ENCODE measurements at places on chromosomes 4 and X.

- DNase-seq = peak; percentile 60
Observed at GRCh38 chr4:20773144-20773997, 73.1 kb downstream of the PACRGL start.

DNA sequence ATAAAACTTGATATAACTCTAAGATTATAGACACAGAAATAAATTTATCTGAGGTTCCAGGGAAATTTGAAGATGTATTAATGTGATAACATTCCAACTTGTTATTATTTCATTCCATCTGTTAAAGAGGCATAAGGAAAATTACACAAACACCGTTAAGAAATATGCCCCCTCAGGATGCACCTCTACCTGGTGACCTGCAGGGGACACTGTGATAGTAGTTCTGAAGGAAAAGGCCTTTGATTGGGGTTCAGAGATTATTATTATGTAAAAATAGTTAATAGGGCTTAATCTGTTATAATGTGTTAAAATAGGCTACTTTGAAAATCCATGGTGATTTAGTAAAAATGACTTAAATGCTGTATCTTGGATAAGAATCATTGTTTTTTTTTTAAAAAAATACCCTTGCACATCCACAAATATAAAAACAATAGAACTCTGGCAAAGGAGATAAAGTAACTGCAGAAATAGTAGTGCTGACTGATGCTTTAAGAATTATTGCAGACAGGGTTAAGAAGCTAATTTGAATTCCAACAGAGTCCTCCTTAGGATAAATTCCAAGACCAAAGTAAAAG is 6.1 kb upstream of the ABRAXAS1 start:
- no peak for DNase-seq

DNA sequence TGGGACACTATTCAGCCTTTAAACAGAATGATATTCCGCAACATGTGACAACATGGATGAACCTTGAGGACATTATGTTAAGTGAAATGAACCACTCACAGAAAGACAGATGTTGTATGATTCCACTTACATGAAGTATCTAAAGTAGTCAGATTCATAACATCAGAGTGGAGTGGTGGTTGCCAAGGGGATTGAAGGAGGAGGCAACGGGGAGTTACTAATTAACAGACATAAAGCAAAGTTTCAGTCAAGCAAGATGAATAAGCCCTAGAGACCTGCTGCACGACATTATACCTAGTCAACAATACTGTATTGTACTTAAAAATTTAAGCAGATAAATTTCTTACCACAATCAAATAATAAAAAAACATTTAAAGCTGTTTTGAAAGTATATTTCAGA is 105.0 kb upstream of the NR0B1 start:
- no peak for DNase-seq

- DNase-seq = no peak
Observed at GRCh38 chrX:108245462-108245861, 153.9 kb downstream of the ATG4A start.

DNA sequence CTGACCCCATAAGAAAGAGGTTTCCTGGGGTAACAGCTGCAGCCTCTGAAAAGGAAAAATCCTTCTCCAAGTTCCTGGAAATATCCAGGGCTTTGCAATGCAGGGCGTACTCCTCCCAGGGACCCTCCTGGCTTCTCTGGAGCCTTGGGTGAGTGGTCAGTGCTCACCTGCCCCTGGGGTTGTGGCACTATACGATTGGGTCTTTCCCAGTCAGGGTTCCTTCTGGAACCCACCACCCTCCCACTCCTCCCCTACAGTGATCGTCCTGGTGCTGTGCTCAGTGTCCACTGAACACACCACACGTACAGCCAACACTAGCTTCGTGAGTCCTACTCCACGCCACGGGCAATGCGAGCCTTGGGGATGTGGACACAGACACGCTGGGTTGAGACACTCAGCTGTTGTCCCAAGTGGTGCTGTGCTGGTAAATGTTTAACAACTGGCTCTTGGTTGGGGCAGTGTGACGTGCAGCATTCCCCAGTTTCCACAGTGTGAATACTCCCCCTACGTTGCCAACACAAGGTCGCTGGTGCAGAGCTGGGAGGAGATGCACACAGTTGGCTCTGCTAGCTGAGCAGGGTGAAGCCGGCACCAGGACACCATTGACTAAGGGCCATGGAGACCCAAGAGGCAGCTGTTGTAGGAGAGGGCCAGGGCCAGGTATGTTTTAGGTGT is 65.4 kb downstream of the HTRA3 start:
- no peak for DNase-seq

DNA sequence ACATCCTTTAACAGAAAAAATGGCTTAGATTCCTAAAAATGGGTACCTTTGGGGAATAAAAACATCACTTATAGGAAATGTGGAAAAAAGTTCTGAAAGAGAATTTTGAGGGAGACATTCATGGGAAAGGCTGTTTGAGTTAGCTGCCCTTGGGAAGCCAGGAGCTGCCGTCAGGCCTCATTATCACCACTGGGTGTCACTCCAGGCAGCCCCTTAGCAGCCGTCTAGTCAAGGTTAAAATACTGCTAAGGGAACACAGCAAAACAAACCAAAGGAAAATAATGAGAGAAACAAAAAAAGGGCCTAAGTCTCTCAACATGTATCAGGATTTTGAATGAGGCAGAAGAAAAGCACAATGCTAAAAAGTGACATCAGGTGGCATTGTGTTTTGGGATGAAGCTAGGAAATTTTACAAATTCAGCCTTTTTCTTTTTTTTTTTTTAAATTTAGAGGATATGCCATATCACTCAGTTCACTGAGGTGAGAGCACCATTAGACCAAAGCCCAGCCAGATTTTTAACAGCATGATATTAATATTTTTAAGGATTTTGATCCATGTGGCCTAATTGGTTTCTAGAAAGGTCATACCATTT is 235.3 kb downstream of the GPAT3 start:
- no peak for DNase-seq

GRCh38 chr4:94882756-94883155 is 125.0 kb downstream of the BMPR1B start:
- no peak for DNase-seq

- DNase-seq = no peak
Observed at GRCh38 chrX:56600141-56600540, 36.7 kb downstream of the UBQLN2 start.

DNA sequence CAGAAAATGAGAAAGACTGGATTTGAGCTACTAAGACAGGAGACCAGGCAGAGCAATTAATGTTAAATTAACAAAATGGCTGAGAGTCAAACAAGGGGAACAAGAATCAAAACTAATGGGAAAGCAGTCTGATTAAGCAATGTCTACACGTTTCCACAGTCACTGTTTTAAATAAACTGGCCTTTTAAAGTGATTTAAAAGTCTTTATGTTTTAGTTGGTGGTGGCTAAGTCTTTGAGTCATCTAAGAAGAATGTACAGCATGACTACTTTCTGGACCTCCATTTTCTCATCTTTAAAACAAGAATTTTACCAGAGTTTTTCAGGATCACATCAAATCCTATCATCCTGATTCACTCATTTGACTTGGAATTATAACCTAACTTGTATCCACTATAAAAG is 233.8 kb downstream of the ENOX2 start:
- DNase-seq = no peak

- peak; percentile 47 for DNase-seq
Observed at GRCh38 chrX:17689971-17690409, 47.3 kb upstream of the SCML1 start.

DNA sequence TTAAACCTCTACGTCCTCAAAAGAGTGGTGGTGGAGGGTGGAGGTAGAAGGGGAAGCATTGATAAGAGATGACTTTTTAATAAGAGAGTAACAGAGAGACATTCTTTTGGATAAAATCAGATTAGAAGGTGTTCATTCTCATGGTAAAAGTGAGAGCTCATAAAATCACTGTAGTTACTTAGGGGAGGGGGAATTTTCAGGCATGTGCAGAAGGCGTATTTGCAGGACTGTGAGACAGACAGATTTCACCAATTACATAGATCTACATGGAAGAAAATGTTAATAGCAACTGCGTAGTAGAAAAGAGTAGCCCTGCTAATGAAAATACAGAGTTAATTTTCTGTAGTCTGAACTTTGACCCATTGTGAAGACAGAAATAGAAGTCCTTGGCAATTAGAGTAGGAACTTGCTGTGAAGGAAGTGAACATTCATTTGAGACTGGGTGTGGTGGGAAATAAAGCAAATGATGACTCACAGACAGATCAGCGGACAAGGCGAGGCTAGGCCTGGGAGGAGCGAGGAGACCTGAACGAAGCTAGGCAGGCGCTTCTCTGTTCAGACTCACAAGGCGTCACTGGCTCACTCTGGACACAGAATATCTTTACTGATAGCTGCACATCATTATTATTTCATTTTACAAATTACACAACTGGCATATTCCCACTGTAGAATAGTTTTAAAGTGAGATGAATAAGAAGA is 57.2 kb upstream of the FAM9C start:
- no peak for DNase-seq

DNA sequence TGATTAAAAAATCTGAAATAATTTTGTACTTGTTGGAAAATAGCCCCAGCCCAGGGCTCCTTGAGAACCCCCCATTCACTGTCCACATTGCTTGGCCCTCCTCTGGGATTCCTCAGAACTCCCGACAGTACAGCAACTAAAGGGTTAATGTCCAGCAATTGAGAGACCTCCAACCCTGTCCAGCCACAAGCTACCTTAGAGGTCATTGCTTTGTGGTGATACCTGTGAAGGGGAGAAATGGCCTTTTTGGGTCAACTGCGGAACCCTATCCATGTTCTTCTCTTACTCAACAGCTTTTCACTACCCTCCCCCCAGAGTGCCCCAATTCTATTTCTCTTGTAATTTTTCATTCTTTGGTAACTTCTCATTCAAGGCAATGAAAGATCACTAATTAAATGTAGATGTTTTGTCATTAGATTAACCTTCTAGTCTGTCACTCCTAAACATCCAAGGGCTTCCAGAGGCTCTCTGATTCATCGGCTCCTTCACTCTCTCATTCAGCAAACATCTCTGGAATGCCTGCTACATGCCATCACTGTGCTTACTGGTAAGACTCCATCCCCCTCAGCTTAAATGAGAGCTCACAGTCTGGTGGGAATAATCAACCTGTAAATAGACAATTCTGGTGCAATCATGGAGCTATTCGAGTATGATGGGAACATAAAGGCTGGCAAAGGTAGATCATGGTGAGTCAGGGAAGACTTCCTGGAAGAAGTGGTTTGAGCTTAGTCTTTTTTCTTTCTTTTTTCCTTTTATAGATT is 241.4 kb upstream of the PGRMC2 start:
- DNase-seq = no peak

DNA sequence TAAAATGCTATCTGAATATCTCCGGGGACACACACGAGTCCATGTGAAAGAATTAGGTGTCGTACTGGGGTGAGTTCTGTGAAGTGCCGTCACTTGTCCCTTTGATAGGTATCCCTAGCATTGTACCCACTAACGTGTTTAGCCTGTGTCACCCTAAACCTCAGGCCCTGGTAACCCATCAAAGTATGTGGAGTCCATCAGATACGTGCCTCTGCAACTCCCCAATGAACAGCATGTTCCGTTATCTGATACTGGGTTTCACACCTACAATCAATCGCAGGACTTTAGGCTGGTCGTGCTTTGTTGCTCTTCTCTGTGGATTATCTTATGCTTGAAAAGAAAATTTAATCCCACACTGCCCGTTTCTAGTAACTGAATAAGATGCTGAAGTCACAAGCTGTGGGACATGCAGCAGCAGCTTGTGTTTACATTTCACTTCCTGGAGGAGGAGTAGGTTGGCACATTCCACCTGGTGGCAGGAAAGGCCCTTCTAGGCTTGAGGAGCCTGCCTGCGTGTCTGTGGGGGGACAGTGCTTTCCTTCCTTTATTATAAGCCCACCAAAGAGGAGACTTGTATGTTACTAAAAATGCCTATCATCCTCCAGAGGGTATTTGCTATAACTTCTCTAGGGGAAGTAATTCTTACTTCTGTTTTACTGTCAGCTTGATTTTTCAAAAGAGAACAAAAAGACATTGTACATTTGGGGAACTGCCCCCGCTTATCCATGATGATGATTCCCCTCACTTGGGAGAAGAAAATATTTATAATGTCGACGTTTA is 127.2 kb downstream of the FNIP2 start:
- DNase-seq = no peak

DNA sequence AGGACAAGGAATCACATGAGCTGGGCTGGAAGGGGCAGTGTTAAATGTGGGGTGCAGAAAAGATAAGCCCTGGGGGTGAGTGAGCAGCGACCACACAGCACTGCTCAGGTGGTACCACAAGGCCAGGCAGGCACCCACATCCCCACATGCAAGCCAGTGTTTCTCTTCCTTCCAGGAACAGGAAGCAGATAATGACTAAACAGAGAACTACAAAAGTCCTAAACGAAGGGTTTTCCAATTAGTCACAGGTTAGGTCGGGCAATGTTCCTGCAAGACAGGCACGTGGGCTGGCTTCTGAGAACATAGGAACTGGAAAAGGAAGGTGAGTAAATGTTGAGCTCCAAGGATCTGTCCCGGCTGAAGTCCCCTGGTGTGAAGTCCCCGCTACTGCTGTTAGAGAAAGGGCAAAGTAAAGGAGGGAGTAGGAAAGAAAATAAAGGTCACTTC is 19.5 kb downstream of the RELL1 start:
- no peak for DNase-seq

GRCh38 chrX:40085714-40086113 is 12.0 kb downstream of the BCOR start:
- no peak for DNase-seq

DNA sequence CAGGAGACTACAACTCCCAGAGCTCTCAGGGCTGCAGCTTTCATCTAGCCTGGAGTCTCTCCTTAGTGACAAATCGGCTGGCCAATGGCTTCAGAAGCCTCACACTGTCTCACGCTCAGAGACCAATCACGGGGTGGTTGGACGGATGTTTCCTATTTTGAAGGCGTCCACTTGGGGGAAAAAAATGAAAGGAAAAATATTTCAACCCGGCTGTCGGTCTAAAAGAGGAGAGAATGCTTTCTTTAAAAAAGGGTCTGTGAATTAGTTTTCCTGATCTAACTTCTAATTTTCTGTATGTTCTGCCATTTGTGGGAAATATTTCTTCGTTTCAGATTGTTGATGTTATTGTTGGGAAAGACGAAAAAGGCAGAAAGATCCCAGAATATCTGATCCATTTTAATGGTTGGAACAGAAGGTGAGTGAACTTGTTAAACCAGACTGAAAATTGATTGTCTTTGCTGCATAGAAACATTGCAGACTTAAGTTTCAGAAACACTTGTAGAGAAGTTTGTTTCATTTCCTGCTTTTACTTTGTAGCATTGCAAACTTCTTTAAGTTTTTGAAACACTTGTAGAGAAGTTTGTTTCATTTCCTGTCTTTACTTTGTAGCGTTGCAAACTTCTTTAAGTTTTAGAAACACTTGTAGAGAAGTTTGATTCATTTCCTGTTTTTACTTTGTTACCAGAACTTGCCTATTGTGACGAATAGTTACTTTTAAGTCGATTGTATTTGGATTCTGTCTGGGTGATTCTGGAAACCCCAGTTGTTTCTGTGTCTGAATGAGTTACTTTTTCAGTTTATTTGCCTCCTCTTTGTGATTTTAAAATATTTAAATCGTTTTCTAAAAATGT is 1.6 kb downstream of the MSL3 start:
- DNase-seq = peak; percentile 72
